ENCODE measurements at places on chromosomes 2 and 18.
A peak's percentile ranks its signal among the peaks of the same experiment; 100 is the strongest.

- no peak for DNase-seq
These were observed 33.3 kb upstream of the KLF11 start for GRCh38 chr2:10009811-10010781.

DNA sequence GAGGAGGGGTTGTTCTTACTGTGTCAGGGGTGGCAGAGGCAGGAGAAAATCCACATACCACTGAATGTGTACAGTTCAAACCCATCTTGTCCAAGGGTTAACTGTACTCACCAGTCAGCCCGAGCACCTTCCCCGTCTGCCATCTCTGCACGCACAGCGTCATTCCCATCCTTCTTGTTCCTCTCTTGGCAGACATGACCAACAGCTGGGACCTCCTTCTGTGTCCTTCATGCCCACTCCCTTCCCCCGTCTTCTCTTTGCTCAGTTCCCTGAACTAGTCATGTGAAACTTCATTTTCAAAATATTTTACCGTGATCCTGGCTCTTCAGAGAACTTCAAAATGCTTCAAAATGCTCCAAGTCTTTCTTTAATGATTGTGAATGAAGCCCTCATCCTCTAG is 92.0 kb downstream of the FARSB start:
- DNase-seq = no peak

GRCh38 chr18:24397131-24397693 is 412 bp downstream of the OSBPL1A start:
- peak; percentile 22 for DNase-seq

- peak; percentile 49 for DNase-seq
These were observed 39.4 kb downstream of the KIF5C start for GRCh38 chr2:148914463-148914862.

DNA sequence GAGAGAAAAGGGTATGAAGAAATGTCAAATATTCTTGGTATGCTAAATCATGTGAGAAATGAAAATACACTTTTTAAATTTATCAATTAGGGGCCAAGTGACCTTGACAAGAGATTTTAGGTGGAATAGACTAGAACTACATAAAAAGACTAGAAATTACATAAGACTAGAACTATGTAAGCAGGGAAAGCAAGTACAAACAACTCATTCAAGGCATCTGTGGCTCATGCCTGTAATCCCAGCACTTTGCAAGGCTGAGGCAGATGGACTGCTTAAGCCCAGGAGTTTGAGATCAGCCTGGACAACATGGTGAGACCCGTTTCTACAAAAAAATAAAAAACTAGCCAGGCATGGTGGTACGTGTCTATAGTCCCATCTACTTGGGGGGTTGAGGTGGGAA is 20.3 kb downstream of the SF3B1 start:
- DNase-seq = no peak

GRCh38 chr2:138213084-138213483 is 248.8 kb downstream of the HNMT start:
- DNase-seq = no peak

DNA sequence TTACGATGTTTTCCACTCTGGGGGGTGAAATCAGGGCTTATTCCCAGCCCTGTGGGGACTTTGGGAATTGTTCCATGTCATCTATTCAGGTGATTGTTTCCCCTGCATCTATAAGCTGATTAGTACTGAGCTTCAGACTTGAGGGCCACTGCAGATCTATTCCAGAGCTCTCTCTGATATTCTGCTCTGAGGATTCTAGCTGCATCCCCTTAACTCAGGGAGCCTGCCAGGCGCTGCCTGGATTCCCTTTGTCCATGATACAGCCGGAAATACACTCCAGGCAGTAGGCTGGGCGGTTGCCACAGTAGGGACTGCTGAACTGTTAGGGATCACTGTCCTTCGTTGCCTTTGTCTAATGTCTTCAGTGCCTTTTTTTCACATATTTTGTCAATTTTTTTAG is 31.3 kb downstream of the PTRHD1 start:
- DNase-seq = no peak

- DNase-seq = no peak
These were observed 530.0 kb downstream of the ZNF804A start for GRCh38 chr2:185128346-185128745.

Measured in cerebellum (tissue), 4 donors.